Activated T-cell treated with anti-CD3 and anti-CD28 coated beads for 24 hours (primary cell): ENCODE measurements at places on chromosomes 4 and X.

DNA sequence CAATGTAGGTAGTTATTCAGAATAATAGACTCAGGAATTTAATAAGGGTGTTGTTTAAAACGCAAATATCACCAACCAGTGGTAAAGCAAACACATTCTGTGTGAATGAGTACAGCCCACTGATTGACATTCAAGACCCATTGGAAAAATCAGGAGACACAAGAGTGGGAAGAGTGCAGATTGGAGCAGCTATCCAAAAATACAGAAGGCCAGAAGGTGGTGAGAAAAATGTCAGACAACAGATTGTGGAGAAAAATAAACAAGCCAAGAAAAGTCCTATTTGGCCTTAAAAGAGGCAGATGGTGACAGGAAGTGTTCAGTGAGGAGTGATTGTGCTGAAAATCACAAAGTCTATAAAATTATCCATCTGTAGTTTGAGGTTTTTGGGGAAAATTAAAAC, 39.3 kb downstream of the CPE start:
- DNase-seq, result no peak

DNA sequence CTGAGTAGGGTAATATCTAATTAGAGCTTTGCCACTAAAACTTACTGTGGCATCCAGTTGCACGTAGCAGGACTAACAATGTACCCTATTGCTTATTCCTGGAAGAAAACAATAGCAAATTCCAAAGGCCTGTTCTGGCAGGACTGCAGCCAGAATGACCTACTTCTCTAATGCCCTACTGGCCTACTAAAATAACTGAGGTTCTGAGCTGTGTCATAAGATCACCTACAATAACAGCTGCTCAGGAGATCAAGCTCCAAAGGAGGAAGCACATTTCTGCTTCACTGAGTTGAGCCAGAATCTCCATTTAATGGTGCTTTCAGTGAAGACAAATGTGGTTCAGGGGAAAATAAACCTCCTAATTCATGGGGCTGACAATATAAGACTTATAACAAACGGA, 42.2 kb upstream of the CXCL8 start:
- no peak for DNase-seq

GRCh38 chr4:103567591-103567990, 152.2 kb downstream of the TACR3 start:
- no peak for DNase-seq

GRCh38 chr4:28665306-28665705, 1804.7 kb downstream of the STIM2 start:
- no peak for DNase-seq

GRCh38 chr4:71974681-71975080, 57.1 kb upstream of the NPFFR2 start:
- DNase-seq, result no peak

GRCh38 chr4:101856149-101856548, 65.6 kb downstream of the BANK1 start:
- no peak for DNase-seq
